NCI-H2107 (cell line): ENCODE measurements at places on chromosomes 1 and 21.

- DNase-seq, result no peak
Measured at GRCh38 chr1:170214117-170215032, 68.6 kb downstream of the NTMT2 start.

- DNase-seq, result no peak
Measured at GRCh38 chr1:72435025-72435424, 152.7 kb upstream of the NEGR1 start.

GRCh38 chr1:113792471-113792870, 19.8 kb downstream of the RSBN1 start:
- DNase-seq, result no peak

DNA sequence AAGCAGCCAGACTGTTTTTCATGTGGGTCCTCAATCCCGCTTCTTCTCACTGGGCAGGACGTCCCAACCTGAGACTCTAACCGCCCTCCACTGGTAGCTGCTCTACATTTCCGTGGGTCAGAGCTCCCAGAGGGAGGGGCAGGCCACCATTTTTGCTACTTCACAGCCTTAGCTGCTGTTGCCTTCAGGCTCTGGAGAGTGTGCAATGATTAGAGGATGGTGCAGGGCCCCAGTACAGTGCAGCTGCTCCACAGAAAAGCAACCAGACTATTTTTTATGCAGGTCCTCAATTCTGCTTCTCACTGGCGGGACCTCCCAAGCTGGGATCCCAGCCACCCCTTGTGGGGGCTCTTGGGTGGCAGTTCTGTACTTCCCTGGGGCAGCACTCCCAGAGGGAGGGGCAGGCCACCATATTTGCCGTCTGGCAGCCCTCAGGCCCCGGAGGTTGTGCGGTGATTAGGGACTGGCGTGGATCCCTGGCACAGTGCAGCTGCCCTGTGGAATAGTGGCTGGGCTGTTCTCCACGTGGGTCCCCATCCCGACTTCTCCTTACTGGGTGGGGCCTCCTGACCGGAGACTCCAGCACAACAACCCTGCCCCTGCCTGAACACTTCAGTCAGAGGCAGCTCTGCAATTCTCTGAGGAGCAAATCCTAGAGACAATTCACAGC, 647.6 kb upstream of the PKN2 start:
- no peak for DNase-seq

DNA sequence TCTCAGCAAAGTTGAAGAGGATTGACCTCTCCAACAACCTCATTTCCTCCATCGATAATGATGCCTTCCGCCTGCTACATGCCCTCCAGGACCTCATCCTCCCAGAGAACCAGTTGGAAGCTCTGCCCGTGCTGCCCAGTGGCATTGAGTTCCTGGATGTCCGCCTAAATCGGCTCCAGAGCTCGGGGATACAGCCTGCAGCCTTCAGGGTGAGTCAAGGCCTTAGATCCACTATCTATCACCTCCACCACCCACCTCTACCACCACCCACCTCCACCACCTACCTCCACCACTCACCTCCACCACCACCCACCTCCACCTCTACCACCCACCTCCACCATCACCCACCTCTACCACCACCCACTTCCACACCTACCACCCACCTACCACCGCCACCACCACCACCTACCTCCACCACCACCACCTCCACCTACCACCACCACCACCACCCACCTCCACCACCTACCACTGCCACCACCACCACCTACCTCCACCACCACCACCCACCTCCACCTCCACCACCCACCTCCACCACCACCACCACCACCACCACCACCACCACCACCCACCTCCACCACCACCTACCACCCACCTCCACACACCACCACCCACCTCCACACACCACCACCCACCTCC, 5.8 kb downstream of the OPTC start:
- no peak for DNase-seq

DNA sequence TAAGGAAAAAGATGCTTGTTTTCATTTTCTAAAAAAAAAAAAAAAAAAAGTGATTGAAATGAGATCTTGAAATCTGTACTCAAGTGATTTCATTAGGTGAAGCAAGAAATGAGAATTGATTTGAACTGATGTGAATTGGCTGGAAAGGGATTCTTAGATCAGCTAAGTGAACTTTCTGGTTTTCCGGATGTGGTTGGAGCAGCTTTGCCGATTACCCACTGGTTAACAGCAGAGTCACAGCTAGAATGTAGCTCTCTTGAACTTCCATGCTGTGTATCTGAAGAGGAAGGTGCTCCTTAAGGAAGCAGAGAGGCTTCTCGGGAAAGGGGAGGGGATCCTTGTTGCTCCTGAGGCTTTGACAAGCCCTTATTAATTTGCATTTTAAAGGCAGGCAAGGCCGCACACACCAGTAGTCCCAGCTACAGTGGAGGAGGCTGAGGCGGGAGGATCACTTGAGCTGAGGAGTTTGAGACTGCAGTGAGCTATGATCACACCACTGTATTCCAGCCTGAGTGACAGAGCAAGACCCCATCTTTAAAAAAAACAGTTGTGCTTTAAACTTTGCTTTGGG, 28.7 kb upstream of the PWP2 start:
- DNase-seq, result no peak

DNA sequence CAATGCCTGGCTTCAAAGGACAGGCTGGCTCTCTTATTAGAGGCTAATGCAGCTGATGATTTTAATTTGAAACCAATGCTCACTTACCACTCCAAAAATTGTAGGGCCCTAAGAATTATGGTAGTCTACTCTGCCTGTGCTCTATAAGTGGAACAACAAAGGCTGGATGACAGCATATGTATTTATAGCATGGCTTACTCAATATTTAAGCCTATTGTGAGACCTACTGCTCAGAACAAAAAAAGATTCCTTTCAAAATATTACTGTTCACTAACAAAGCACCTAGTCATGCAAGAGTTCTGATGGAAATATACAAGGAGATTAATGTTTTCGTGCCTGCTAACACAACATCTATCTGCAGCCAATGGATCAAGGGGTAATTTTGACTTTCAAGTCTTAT, 73.8 kb upstream of the DUSP10 start:
- no peak for DNase-seq

DNA sequence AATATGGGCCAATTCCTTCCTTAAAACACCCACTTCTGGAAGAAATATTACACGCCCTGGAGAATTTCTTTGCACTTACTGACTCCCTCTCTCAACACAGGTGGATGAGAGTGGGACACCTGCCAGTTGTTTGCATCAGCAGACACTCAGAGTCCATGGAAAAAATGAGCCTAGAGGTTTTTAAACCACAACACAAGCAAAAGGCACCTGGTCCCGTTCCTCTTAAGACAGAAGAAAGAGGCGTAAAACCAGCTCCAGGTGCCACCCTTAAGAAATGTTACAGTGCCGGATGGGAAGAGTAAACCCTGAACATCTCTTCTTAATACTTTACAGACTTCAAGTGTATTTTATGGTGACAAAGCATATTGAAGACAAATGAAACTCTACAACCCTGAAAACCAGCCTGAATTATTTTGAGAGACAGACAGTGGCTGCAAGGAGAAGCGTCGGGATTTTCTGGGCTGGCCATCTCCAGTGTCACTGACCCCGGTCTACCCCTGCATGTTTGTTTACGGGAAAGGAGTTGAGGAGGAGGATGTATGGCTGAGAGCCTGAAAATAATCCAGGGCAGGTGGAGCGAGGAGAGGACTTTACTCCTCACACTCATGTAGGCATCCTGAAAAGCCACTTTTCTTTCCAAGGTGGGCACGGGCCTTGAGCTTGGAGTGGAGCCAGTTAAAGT, 7.8 kb upstream of the RIPK4 start:
- peak; percentile 75 for DNase-seq

- no peak for DNase-seq
Measured at GRCh38 chr1:236812334-236813030, 17.4 kb downstream of the MTR start.

DNA sequence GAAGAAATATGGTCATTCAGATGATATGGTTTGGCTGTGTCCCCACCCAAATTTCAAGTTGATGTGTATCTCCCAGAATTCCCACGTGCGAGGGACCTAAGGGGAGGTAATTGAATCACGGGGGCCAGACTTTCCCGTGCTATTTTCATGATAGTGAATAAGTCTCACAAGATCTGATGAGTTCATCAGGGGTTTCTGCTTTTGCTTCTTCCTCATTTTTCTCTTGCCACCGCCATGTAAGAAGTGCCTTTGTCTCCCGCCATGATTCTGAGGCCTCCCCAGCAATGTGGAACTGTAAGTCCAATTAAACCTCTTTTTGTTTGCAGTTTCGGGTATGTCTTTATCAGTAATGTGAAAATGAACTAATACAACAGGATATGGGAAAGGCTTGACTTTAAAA, 1.4 kb upstream of the DPM3 start:
- DNase-seq, result no peak

DNA sequence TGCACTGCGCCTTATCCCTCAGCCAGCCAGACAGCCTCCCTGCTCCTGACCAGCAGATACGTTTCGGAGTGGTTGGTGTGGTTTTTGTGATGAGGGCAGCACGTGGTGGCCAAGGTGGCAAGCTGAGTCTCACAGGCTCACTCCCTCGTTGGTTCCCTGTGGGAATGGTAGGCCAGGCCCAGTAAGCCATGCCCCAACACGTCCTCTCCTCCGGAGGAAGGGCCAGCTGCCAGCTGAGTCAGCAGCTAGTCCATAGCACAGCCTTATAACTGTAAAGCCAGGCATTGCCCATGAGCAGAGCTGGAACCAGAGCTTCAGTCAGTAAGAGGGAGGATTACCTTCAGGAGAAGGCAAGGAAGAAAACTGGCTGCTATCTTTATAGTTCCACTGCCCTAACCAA, 29.5 kb downstream of the SZRD1 start:
- no peak for DNase-seq

DNA sequence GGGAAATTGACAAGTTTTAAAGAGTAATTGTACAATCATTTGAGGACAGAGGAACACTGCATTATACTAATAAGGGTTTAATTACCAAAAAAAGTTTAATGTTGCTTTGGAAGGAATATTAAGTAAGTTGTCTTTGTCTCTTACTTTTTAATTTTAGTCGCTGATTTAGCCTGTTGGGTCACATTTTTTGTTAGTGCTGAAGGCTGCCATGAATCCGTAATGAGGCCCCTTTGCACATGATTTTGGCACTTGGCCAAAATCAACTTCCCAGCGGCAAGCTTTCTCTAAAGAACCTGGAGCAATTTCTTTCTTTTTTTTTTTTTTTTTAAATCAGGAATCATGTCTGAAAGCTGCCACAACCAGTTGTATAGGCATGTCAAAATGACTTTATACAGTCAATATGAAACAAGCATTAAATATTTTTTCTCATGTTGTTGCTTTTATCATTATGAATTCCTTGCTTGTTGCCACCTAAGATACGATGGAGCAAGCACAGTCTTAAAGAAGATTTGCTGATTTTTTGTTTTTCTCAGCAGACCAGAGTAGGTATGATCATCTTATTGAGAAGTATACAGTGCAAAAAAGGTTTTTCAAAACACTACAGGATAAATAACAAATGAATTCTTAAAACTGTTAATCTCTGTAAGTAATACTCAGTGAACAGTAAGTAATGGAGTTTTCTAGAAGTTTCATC, 690.4 kb downstream of the USP25 start:
- DNase-seq, result peak; percentile 33

DNA sequence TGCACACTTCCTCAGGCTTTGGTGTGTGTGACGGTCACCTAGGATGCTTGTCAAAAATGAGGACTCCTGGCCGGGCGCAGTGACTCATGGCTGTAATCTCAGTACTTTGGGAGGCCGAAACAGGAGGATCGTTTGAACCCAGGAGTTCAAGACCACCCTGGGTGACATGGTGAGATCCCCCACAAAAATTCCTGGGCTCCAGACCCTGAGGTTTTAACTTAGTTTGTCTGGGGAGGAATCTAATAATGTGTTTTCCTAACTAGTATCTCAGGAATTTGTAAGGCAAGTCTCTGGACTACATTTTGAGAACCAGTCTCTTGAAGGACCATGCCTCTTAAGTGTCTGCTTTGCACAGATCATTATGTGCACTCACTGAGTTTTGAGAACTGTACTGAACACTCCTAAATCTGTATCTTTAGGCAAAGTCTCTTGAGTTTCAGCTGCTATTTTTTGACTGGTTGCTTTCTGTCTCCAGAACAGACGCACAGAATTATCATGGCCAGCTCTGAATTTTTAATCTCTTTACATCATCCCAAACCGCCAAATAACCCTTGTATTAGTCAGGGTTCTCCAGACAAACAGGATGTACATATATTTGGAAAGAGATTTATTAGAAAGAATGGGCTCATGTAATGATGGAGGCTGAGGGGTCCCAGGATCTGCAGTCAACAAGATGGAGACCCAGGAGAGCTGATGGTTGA, 45.5 kb upstream of the VANGL1 start:
- no peak for DNase-seq

- DNase-seq, result no peak
Measured at GRCh38 chr21:21740207-21740606, 742.0 kb downstream of the NCAM2 start.

DNA sequence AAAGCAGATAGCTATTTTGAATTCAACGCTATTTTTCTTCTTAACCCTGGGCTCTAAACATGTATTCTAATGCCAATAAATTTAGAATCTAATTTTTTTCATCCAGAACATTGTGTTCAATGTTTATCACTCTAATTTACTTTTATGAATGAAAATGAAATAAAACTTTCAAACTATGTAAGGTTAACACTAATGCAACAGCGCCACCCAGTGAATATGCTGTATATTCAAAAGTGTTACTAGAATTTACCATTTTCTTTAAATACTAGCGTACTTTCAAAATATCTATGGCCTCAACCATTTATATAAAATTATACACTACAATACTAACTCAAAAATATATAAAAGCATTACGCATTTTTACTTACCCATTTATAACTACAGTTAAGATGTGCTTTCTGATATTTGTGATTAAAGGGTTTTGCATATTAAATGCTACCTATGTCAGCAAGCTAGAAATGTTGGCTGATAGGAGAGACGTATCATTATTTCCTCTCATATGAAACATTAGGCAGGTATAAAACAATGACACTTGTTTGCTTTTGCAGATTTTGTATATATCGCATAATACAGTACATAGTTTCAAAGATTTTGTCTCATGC, 5.9 kb upstream of the NUF2 start:
- peak; percentile 33 for DNase-seq

- no peak for DNase-seq
Measured at GRCh38 chr1:28782011-28782410, 30.0 kb upstream of the OPRD1 start.

- no peak for DNase-seq
Measured at GRCh38 chr1:53084589-53084971, 22.6 kb downstream of the PODN start.

DNA sequence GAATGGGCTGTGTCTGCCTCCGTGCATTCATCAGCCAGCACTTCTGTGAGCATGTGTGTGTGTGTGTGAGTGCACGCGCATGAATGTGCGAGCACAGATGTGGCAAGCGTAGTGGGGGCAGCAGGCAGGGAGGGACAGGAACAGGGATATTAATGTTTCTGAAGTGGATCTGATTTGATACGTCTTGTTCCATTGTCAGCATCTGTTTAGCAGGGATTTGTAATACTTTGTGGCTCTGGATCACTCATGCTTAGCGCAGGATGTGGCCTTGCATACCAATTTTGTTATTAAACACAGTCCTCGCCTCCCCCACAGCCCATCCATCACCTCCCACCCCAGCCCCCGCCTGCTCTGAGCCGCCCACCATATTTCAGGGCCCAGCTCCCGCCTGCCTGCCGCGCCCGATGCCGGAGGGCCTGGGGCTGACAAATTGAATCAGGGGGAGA, 52.4 kb downstream of the TMEM53 start:
- no peak for DNase-seq
